CD4-positive, alpha-beta T cell treated with Interleukin-4 for 4 hours (primary cell): ENCODE measurements at places on chromosomes 3 and 15.

GRCh38 chr3:10961921-10962320, 30.6 kb upstream of the SLC6A1 start:
- no peak for DNase-seq

GRCh38 chr3:26104851-26105251, 315.0 kb downstream of the OXSM start:
- DNase-seq = no peak

DNA sequence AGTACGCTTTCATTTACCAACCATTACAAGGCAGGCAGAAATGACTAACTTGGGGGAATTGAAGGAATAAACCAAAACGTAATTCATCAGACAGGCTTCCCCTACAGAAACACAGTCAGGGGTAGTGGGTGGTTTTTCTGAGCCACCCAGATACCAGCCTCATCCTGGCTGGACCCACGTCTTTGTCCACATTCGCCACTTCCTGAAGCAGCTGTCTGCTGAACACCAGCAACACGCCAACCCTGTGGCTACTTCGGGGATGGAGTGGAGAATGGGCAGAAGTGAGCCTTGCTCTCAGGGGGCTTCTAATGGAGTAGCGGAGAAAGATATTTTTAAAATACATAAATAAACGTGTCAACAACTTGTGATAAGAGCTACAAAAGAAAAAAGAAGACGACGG, 40.1 kb downstream of the SYNM start:
- no peak for DNase-seq

GRCh38 chr3:137514853-137515252, 249.3 kb upstream of the SOX14 start:
- no peak for DNase-seq

DNA sequence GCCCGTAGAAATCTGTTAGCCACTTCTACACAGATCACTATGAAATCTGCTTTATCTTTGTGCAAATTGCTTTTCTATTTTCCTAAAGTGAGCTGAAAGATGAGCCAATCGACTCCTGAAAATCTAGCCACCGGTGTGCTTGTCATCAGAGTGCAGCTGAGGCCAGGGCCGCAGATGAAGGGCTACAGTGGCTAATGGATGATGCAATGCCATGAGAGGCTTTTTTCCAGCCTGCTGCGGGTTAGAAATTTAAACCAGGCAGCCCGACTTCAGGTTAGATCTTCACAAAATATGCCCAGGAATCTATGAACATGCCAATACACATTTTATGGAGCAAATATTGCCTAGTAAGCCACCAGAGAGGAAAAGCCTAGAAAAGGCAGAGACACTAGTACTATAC, 948.2 kb upstream of the CFAP20DC start:
- no peak for DNase-seq

DNA sequence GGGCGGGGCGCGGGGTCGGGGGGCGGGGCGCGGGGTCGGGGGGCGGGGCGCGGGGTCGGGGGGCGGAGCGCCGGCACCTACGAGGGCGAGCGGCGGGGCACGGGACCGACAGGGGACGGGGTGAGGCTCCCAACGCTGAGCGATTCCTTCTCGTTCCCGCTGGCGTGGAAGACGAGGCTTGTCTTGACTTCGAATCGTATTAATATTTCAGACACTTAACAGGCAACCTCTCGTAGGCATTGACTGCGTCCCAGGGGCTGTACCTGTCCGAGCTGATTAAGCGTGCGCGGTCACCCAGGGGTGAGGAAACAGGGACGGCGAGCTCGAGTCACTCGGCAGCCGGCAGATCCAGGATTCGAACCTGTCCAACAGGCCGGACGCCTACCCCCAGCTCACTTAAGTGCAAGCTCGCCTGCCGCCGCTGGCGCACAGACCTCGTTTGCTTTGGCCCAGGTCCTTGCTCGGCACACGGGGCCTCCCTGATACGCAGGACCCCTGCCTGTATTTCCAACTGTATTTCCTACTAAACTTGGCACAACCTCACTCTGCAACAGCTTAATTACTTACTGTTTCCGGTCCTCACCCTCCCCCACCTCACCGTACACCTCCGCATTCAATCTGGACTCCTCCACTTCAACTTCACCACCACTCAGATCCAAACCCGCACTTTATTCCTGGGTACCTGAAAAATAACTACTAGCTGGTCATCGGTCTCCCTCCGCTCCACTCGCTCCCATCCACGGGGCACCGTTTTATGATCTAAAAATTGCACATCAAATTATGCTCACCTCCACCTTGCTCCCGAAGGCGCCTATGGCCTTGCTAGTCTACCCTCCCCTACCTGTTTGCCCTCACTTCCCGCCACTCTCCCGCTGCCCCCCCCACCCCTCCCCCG, 722 bp upstream of the ZXDC start:
- no peak for DNase-seq

GRCh38 chr15:39426552-39427532, 154.0 kb upstream of the THBS1 start:
- DNase-seq = peak; percentile 75

DNA sequence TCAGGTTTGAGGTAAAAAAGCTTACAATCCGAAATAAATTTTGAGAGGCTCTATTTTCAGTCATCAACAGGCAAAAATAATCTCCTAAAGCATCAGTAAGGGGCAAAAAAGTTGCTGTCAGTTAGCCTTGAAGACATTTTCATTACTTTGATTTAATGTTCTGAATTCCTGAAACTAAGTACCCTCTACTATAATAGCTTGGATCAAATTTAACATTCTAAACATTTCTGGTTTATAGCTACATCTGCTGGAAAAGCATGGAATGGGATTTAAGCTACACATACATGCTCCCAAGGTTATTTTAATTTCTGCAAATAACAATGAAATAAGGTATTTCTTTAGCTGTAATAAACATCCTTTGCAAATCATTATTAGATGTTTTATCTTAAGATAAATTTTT, 245.4 kb downstream of the ULK4 start:
- DNase-seq = no peak

DNA sequence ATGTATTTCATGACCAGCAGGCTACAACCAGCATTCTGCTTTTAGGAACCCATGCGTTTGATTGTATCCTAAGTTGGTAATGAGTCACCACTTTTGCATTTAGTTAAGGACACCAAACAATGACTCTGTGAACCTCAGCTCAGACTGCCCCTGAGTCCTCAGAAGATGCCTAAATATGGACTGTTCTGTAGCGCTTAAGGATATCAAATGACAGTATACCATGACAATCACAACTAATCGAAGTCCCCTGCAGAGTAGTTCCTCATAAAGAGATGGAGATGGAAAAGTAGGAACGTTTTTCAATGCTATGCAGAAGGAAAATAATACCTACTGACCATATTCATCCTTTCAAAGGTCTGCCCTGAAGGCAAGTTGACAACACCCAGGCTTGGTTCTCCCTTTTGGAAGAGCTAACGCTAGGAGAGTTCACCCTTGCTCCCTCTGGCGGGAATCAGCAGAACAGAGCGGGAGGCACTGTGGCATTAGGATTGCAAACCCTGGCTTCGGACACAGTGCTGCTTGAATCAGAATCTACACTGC, 508.6 kb downstream of the FHIT start:
- DNase-seq = no peak

GRCh38 chr15:31235311-31236183, 91.1 kb upstream of the KLF13 start:
- no peak for DNase-seq

DNA sequence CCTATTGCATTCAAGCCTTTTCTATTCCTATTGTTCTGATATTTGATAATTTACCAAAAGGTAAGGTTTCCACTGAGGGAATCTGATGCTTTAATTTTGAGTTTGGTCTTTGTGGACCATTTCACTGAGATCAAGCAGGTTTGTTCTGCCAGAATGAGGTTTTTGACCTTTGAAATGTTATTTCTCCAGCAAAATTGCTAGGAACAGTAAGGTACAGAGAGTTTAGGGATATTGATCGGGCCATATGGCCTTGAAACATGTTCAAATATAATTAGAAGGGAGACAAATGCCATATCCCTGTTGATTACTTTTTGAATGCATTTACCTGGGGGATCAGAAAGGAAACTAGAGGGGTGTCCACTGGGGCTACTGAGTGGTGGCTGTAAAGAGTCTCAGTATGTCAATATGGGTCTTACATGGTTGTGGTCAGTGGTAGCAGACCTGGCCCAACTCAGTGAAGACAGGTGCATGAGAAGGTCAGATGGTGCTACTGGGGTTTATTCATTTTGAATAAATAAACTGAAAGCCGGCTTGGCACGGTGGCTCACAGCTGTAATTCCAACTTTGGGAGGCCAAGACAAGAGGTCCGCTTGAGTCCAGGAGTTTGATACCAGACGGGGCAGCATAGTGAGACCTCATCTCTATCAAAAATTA, 100.2 kb downstream of the SV2B start:
- no peak for DNase-seq

GRCh38 chr3:47884603-47885002, 81.7 kb downstream of the DHX30 start:
- DNase-seq = no peak

GRCh38 chr3:189267981-189268613, 96.3 kb downstream of the TPRG1 start:
- no peak for DNase-seq

- DNase-seq = no peak
Measured at GRCh38 chr15:27831384-27832236, 267.5 kb downstream of the OCA2 start.

GRCh38 chr15:25066708-25067107, 111.9 kb downstream of the SNRPN start:
- DNase-seq = no peak

- no peak for DNase-seq
Measured at GRCh38 chr15:68057758-68058157, 3.6 kb downstream of the PIAS1 start.

- no peak for DNase-seq
Measured at GRCh38 chr3:156802821-156803606, 23.1 kb upstream of the LEKR1 start.

DNA sequence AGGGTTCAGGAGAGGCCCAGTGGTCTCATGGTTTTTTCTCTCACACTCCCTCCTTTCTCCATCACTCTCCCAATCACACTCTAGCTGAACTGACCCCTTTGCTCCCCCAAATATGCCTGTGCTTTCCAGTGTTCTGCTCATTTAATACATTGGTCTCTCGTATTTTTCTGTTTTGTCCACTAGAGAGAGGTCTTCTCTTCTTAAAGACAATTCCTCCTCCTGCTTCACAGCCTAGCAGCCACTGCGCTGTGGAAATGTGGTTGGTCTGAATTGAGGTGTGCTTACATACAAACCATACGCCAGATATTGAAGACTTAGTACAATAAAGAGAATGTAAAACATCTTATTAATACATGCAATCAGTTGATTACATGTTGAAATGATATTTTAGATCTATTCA, 60.6 kb upstream of the XCR1 start:
- DNase-seq = no peak

DNA sequence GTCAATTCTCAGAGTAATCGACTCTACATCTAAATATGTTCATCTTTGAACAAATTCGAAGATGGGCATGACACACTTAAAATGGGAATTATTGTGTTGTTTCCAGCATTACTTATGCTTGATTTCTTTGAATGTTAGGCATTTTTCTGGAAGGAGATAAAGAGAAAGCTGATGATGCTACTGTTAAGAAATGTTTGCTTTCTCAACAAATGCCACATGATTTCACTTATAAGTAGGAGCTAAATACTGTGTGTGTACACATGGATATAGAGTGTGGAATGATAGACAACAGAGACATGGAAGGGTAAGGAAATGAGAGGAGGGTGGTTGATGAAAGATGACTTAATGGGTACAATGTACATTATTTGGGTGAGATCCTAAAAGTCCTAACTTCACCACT, 400.9 kb downstream of the TBL1XR1 start:
- no peak for DNase-seq

GRCh38 chr3:139524841-139525636, 14.5 kb downstream of the RBP1 start:
- DNase-seq = no peak

DNA sequence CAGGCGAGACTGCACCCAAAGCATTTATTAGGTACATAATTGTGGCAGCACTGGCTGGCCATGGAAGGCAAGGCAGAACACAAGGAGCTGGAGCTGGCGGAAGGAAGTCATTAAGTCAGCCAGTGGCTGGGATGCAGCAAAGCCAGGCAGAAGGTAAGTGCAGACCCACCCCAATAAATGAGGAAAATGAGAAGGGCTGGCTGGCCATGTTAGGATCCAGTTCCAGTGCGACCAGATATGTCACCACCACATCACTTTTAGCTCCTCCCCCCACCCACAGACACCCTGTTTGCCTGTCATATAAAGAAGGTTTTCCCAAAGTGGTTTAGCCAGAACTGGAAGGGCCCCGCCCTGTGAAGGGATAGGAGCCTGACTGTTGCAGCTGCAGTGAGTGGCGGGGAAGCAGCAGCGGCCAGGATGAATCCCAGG, at the start of gene FURIN:
Gene FURIN (plus strand): TSS at position 328 of the 429 bp plus-strand sequence. CDS start 7,153 bp downstream, outside the sequence.
- no peak for DNase-seq
